ENCODE measurements at places on chromosomes 6 and 20. TPM values are rescaled to one million over a fixed set of nuclear protein-coding genes. Genes with fewer than 3 reads are reported as not detected.

The HDGFL1 gene
- not detected for total RNA-seq

The PHACTR1 gene
- total RNA-seq, result not detected

The HEY2 gene
- not detected for total RNA-seq

The FERMT1 gene
- total RNA-seq, result 1.7 TPM

The TMEM239 gene
- total RNA-seq, result not detected

The JPH2 gene
- total RNA-seq, result 0.83 TPM

The GSTA1 gene
- 0.18 TPM for total RNA-seq

All from IMR-90 (cell line).